ENCODE measurements at places on chromosomes 2 and 18. TPM values are rescaled to one million over a fixed set of nuclear protein-coding genes. Genes with fewer than 3 reads are reported as not detected.
A peak's percentile ranks its signal among the peaks of the same experiment; 100 is the strongest.

- no peak overlapping the region for H3K4me3 ChIP-seq
- no peaks in the 10 kb centered on the region for H3K27me3 ChIP-seq
- DNase-seq: no peak
- H3K4me1 ChIP-seq: no peaks in the 10 kb centered on the region
- H3K36me3 ChIP-seq: peaks cover 19% of the 10 kb centered on the region
Measured at GRCh38 chr2:23703583-23704385, 223.1 kb downstream of the ATAD2B start.

DNA sequence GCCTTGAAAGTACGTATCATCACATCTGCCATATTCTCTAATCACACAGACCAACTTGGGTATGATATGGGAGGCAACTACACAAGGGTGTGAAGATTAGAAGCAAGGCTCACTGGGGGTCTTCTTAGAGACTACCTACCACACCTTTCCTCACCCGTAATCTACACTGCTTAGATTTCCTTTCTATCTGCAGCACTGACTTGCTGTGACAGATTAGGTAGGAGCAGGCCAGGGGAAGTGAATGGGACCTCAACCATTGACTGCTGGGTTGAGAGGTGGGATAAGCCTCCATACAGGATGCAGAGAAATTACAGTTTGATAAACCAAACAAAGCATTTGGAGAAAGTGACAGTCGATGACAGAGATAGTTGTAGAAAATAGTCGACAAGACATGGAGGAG lies 119.0 kb upstream of the SERPINE2 start:
- no peaks in the 10 kb centered on the region for H3K27me3 ChIP-seq
- H3K27ac ChIP-seq: no peak overlapping the region
- H3K36me3 ChIP-seq: no peaks in the 10 kb centered on the region
- no peak overlapping the region for H3K4me3 ChIP-seq

DNA sequence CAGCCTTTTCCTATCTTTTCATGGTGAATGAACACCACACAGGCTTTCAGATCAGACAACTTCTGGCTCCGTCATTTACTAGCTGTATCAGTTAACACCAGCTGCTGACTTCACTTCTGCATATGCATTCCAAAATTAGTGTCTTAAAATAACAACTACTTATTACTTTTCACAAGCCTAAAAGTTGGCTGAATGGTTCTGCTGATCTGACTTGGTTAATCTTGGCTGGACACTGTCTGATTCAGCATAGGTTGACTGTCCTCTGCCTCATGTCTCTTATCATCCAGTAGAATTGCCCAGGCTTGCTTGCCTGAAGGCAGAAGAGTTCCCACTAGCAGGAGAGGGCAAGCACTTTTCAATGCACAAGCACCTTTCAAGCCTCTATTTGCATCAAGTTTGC lies 72.7 kb downstream of the MARCHF4 start:
- H3K4me3 ChIP-seq: no peak overlapping the region
- peaks cover 5% of the 10 kb centered on the region for H3K4me1 ChIP-seq
- no peaks in the 10 kb centered on the region for H3K36me3 ChIP-seq
- DNase-seq: no peak

GRCh38 chr2:16032282-16033031 lies 92.1 kb downstream of the MYCN start:
- H3K4me3 ChIP-seq: no peak overlapping the region
- H3K36me3 ChIP-seq: no peaks in the 10 kb centered on the region
- no peaks in the 10 kb centered on the region for H3K4me1 ChIP-seq
- H3K27me3 ChIP-seq: no peaks in the 10 kb centered on the region
- no peak for DNase-seq

- peaks cover 5% of the 10 kb centered on the region for H3K36me3 ChIP-seq
- no peak overlapping the region for H3K4me3 ChIP-seq
Measured at GRCh38 chr2:101667823-101668222, 29.7 kb upstream of the MAP4K4 start.

- H3K27ac ChIP-seq: no peak overlapping the region
- H3K27me3 ChIP-seq: peaks cover 42% of the 10 kb centered on the region
- DNase-seq: no peak
- H3K4me3 ChIP-seq: no peak overlapping the region
- H3K36me3 ChIP-seq: no peaks in the 10 kb centered on the region
Measured at GRCh38 chr2:3005859-3006501, 371.6 kb downstream of the EIPR1 start.

DNA sequence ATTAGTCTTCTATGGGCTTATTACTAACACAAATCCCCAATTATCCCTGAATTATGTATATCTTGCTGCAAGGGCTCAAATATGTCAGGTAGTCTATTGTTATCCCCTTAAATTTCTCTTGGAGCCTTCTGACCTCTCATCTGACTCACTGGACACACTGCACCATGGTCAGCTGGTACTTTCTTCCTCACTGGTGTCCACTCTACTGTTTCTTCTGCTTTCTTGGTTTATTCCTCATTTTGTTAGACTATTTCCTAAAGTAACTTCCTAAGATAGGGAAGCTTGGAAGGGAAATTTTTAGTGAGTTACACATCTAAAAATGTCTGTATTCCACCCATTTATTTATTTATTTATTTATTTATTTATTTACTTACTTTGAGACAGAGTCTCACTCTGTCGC lies 26.5 kb downstream of the WDR35 start:
- peaks cover 5% of the 10 kb centered on the region for H3K36me3 ChIP-seq
- H3K4me3 ChIP-seq: no peak overlapping the region
- H3K4me1 ChIP-seq: no peaks in the 10 kb centered on the region
- no peak overlapping the region for H3K27ac ChIP-seq
- no peaks in the 10 kb centered on the region for H3K27me3 ChIP-seq

Gene LGALSL
- 1.0 TPM for total RNA-seq

Gene STON1
- 0.45 TPM for total RNA-seq

GRCh38 chr2:46937471-46937901 lies 21.9 kb upstream of the MCFD2 start:
- H3K4me3 ChIP-seq: no peak overlapping the region
- H3K36me3 ChIP-seq: peaks cover 6% of the 10 kb centered on the region
- H3K4me1 ChIP-seq: peaks cover 11% of the 10 kb centered on the region
- no peak overlapping the region for H3K27ac ChIP-seq

- DNase-seq: peak; percentile 79
- H3K4me3 ChIP-seq: peak overlapping the region; percentile 78
- peaks cover 5% of the 10 kb centered on the region for H3K36me3 ChIP-seq
Measured at GRCh38 chr2:234488913-234489451, 7.9 kb downstream of the ARL4C start.

Gene YWHAQ
- 261 TPM for total RNA-seq

DNA sequence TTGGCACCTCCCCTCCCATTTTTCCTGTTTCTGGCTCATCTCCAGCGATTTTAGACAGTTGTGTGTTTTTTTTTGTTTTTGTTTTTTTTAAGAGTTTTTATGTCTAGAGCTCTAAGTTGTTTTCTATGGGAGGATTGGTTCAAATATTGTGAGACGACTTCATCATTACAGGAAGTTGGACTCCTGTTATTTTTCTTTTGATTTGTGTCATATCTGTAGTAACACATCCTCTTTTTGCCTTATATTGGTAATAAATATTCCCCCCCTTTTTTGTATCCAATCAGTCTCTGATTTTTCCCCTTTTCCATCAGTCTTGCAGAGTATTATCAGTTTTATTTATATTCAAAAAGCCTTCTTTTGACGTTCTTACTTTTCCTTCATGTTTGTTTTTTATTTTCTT lies 89.0 kb downstream of the KIAA1328 start:
- H3K27ac ChIP-seq: no peak overlapping the region
- peaks cover 18% of the 10 kb centered on the region for H3K36me3 ChIP-seq
- no peaks in the 10 kb centered on the region for H3K27me3 ChIP-seq
- H3K4me3 ChIP-seq: no peak overlapping the region

Gene UPP2
- not detected for total RNA-seq

DNA sequence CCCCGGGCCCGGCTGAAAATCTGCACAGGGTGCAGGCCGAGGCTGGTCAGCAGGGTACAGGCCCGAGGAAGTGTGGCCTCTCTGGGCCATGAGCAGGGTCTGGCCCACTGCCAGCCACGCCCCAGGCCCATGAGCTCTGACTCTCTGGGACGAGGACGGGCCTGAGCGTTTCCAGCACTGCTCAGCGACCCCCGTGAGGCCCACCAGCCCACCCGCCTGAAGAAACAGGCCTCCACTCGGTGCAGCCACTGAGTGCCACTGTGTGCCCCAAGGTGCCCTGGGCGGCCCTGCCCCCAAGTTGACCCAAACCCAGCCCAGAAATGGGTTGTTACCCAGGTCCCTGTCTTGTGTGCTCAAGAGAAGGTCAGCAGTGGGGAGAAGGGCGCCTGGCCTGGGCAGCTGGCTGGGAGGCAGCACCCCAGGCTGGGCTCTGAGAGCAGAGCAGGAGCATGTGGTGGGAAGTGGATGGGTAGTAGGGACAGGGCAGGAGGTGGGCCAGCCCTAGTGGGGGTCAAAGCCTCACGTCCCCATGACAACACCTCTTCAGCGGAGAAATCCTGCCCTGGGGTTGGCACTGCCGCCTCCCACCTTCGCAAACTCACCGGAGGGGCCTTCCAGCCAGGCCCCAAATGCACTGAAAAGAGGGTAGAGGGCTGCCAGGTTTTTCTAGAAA lies 2.1 kb upstream of the SNED1 start:
- DNase-seq: peak; percentile 1
- H3K27ac ChIP-seq: no peak overlapping the region
- H3K27me3 ChIP-seq: peaks cover 20% of the 10 kb centered on the region
- no peaks in the 10 kb centered on the region for H3K36me3 ChIP-seq

Gene INPP1
- total RNA-seq: 6.3 TPM

GRCh38 chr2:119259296-119259860 lies 35.7 kb downstream of the STEAP3 start:
- no peaks in the 10 kb centered on the region for H3K27me3 ChIP-seq
- no peaks in the 10 kb centered on the region for H3K4me1 ChIP-seq
- DNase-seq: no peak
- no peaks in the 10 kb centered on the region for H3K36me3 ChIP-seq

DNA sequence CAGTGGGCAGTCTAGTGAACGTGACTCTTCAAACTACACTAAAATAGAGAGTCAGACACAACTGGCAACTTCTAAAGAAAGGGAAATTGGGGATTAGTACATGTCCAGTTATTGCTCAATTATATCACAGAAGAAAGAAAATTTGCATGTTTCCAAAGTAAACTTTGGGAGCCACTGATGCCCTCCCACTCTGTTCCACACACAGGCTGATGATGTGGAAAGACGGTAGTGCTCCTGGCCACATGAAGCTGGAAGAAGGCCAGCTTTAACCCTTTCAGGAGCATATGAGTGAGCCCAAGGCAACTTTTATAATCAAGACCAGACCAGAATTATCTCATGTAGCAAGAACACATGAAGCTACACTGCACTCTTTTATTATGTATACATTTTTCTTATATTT lies 141.0 kb downstream of the NR4A2 start:
- no peaks in the 10 kb centered on the region for H3K36me3 ChIP-seq
- no peak overlapping the region for H3K27ac ChIP-seq
- no peak overlapping the region for H3K4me3 ChIP-seq
- no peaks in the 10 kb centered on the region for H3K27me3 ChIP-seq
- no peaks in the 10 kb centered on the region for H3K4me1 ChIP-seq

- no peak overlapping the region for H3K4me3 ChIP-seq
- H3K27ac ChIP-seq: no peak overlapping the region
- DNase-seq: no peak
- no peaks in the 10 kb centered on the region for H3K36me3 ChIP-seq
- H3K27me3 ChIP-seq: no peaks in the 10 kb centered on the region
Measured at GRCh38 chr2:109277406-109277805, 148.4 kb downstream of the SH3RF3 start.

GRCh38 chr2:235333076-235333475 lies 160.8 kb upstream of the AGAP1 start:
- H3K4me1 ChIP-seq: no peaks in the 10 kb centered on the region
- DNase-seq: no peak
- peaks cover 24% of the 10 kb centered on the region for H3K27me3 ChIP-seq
- H3K27ac ChIP-seq: no peak overlapping the region
- no peak overlapping the region for H3K4me3 ChIP-seq
- H3K36me3 ChIP-seq: peaks cover 2% of the 10 kb centered on the region

All from activated naive CD4-positive, alpha-beta T cell treated with anti-CD3 and anti-CD28 coated beads for 36 hours (primary cell).